Cerebellum (tissue), 4 donors: ENCODE measurements at places on chromosomes 7 and 10.

DNA sequence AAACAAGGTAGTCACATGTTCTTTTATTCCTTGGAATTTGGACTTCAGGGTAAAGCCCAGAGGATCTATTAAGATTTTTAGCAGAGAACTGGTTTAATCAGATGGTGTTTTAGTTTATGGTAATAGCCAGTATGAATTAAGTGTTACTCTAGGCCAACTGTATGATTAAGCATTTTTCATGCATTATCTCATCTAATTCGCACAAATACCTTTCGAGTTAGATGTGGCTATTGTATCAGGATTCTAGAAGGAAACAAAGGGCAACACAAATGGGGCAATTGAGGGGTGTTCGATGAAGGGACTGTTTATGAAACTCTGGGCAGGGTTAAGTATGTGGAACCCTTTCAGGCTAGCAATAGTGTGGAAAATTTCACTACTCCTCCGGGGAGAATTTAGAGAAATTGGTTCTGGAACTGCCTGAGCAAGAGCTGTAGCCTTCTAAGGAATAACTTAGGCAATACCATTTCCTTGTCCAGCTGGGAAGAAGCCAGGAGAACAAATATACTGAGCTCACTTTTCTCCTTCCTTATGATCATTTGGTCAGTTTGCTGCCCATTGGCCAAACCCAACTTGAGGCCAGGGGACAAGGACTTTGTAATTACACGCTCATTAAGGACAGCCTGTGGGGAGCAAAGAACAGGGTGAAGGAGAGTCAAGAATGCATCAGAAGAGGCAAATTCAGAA lies 319.0 kb upstream of the FZD1 start:
- DNase-seq, result no peak

DNA sequence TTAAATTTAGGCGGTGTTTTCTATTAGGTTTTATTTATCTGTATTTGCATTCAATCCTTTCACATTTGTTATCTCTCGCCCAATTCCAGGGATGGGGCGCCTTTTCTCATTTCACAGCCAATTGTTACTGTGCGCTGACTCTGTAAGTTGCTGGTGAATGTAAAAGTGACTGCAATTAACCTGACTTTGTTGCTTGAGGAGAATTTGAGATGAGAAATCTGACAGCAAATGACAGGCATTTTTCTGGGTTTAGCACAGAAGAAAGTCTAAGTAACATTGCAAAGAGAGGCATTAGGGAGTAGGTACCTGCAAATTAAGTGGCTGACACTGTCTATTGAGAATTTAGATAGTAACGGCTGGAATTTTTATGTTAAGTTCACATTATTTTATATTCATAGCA lies 16.6 kb downstream of the FOXP2 start:
- no peak for DNase-seq

DNA sequence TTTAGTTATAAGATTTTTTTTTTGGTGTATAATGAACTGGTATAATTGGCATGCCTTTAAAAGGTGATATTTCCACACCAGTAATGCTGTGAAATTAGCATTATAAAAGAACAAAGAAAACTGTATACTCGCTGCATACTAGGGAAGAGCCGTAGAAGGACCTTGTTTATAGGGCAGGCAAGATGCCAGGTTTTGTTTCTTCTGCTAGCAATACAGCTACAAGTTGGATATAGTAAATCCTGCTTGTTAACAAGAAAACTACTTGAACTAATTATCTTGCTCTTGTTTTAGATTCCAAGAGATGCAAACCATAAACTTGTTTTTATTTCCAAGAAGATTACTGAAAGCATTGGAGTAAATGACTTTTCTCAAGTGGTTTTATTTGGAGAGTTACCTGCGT lies 1.9 kb downstream of the DNAH11 start:
- DNase-seq, result no peak

DNA sequence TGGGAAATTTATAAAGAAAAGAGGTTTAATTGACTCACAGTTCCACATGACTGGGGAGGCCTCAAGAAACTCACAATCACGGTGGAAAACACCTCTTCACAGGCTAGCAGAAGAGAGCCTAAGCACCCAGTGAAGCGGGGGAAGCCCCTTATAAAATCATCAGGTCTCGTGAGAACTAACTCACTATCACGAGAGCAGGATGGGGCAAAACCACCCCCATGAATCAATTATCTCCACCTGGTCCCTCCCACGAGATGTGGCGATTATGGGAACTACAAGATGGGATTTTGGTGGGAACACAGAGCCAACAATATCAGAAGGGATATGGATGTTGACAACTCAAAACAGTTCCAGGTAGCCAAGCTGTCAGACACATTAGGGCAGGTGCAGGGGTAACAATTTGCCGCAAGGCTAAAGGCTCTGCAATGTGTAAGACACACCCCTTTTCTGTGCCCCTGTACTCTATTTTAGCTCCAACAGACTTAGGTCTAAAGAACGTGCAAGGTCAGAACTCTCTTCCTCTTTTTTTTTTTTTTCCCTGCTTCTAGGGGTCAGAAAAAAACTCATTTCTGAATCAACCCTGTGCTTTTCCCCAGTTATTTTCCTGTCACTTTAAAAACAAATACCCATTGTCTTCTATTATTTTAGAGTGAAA lies 30.7 kb upstream of the RBM20 start:
- DNase-seq, result no peak

GRCh38 chr10:96397902-96398301 lies 39.1 kb upstream of the OPALIN start:
- DNase-seq, result no peak

GRCh38 chr7:1055491-1055955 lies 11.2 kb downstream of the GPR146 start:
- DNase-seq, result no peak

DNA sequence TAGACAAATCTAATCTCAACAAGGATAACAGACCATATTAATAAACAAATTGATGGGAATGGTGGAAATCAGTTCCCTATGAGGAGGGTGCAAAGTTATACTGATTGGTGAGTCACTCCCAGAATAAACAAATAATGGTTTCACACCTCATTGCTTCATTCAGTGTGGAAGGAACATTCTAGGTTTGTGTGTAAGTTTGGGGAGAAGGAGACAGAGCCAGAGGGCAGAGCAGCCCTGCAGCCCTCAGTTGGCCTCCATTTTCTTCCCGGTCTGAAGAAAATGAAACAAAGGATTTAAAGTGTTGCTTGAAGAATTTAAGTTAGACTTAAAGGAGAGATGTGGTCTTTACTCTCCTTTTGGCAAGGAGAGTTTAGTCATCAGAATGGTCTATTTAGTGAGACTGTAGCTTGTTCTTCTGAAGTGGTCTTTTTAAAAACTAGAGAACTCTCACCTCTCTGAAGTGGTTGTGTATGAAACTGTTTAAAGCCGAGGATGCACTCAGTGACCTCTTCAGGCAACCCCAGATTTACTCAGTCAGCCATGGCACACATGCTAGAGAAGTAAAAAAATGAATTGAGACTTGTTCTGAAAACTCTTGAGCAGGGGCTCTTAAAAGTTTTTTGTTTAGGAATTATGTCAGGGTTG lies 27.2 kb downstream of the IKZF1 start:
- DNase-seq, result no peak

GRCh38 chr7:19815546-19815945 lies 42.1 kb upstream of the TMEM196 start:
- no peak for DNase-seq

DNA sequence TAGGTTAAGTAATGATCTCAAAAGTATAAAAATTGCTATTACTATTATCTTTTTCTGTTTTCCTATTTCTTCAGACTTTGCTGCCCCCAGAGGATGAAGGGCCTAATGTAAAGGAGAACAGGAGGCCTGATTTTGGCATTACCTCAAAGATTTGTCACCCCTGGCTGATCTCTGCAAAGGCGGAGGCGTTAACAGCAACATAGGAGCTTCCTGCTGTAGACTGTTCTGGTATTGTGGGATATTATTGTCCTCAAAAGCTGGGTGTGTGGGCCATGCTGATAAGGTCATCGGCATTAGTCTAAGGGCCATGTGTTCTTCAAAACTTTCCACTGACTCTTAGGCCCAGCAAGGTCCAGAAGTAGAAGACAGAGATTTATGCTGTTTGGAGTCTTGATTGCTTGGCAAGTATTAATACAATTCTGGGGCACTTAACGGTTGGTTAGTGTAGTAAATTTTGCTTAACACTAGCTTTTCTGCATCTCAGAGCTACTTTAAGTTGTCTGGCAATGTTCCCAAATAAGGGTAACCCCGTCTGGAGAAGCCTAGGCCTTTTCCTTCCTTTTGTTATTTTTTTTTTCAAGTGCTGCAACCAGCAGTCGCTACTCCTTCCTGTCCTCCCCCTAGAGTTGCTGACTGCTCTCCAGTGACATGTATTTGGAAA lies 14.0 kb upstream of the ENTPD1 start:
- DNase-seq, result no peak

DNA sequence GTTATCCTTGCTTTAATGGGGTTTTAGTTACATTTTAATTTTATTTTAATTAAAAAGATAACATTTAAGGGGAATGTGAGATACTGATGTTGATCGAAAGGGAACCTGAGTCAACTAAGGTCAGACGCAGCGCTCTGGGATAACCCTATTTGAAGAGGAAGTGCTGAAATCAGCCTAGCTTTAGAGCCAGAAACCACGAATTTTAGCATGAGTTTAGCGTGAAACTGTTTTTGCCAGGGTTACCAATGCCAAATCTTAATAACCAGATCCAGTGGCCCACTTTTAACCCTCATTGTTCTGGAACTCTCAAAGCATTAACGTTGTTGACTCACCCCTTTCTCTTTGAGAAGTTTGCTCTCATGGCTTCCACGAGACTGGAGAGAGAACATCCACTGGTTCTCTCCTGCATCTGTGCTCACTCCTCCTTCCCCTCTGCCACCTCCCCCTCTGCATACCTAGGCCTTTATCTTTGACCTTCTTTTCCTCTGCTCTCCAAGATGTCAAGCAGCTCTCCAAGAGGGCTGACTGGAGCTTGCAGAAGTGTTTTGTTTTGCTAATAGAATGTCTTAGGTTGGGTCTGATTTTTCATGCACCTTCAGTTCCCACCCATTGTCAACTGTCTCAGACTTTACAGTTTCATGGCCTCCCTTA lies 198.3 kb upstream of the CELF2 start:
- DNase-seq, result no peak

GRCh38 chr10:123270221-123270620 lies 116.0 kb downstream of the BUB3 start:
- DNase-seq, result no peak

GRCh38 chr10:120459185-120459584 lies 2.2 kb downstream of the PLPP4 start:
- DNase-seq, result no peak

GRCh38 chr10:86828145-86828544 lies 71.7 kb downstream of the BMPR1A start:
- no peak for DNase-seq

GRCh38 chr10:7000061-7000460 lies 410.8 kb downstream of the SFMBT2 start:
- no peak for DNase-seq

GRCh38 chr7:120108376-120108775 lies 164.6 kb upstream of the KCND2 start:
- DNase-seq, result no peak

DNA sequence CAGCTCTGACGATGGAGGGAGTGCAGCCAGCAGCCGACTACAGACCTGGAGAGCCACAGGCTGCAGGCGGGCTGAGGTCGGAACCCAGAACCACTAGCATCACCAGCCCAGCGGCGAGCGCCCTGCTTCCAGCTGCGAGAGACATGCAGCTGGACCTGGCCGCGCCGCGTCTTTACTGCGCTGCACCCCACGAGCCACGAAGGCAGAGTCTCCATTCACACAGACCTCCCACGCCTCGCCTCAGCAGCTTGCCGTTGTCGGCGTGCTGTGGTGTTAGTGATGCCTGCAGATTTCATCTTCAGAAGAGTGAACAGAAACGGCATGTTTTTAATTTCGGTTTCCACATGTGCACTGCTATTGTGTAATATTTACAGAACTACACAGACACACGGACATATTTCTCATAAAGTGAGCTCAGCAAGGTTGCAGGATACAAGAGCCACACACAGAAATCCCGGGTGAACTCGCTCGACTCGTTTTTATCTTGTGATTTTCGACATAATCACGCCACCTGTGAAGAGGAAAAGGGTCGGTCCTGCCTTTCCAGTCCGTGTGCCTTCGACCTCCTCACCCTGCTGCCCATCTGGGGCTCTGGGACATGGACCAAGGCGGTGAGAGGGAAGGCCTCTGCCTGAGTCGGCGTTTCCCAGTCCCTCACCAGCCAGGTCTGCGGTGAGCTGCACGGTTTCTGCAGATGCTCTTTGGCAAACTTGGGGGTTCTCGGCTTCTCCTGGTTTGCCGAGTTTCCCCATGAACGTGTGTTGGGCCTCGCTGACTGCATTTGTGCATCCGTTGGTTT lies 252.2 kb downstream of the ELFN1 start:
- DNase-seq, result no peak

DNA sequence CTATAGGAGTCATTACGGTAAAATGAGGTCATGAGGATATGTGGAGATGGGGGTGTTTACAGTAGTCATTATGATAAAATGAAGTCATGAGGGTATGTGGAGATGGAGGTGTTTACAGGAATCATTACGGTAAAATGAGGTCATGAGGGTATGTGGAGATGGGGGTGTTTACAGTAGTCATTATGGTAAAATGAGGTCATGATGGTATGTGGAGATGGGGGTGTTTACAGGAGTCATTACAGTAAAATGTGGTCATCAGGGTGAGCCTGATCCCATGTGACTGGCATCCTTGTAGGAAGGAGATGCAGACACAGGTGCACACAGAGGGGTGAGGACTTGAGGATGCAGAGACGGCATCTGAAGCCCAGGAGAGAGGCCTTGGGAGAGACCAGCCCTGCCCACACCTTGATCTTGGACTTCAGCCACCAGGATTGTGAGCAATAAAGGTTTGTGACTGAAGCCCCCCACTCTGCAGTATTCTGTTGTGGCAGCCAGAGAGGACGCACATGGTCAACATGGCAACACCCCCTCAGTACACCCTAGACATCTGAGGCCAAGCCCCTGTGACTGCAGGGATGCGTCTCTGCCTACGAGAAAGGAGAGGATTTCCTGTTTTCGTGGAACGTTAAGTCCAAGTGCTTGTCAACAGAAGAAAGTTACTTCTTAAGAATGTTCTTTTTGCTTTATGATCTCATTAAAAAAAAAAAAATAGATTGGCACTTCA lies 544.4 kb downstream of the DNAJB6 start:
- DNase-seq, result no peak

DNA sequence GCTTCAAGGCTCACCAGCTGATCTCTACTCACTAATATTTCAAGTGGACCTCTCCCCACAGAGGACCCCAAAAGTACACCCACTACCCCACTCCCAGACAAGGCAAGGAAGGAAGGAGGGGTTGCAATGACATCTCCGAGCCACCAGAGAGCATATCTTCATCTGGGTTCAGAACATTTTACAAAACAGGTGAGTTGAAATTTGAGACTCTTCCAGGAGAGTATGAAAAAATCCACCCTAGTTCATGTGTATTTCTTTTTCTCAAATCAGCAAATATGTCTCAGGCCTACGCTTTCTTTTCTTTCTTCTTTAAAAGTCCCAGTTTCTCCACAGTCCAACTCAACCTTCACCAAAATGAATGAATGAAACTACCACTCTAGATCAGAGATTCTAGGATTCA lies 61.9 kb downstream of the SGMS1 start:
- DNase-seq, result no peak
